Activated CD8-positive, alpha-beta memory T cell treated with anti-CD3 and anti-CD28 coated beads for 4 hours (primary cell): ENCODE measurements at places on chromosomes 16 and 17.

DNA sequence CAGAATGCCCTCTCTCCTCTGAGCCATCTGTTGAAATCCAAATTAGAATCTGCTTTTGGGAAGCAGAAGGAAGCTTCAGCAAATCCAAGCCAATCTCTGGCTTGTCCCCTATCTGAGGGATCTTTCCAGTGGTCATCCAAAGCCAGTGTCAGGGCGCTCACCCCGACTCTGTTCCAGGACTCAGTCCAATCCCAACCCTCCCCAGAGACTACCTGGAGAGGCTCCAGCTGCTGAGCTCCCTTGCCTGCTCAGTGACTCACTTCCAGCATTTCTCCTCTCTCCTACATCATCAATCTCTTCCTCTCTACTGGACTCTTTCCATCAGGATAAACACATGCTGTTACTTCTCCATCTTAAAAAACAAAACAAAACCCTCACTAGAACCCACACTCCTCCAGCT, 2.4 kb downstream of the MATCAP1 start:
- DNase-seq: no peak

GRCh38 chr16:63653044-63653839, 1468.6 kb downstream of the CDH11 start:
- no peak for DNase-seq

DNA sequence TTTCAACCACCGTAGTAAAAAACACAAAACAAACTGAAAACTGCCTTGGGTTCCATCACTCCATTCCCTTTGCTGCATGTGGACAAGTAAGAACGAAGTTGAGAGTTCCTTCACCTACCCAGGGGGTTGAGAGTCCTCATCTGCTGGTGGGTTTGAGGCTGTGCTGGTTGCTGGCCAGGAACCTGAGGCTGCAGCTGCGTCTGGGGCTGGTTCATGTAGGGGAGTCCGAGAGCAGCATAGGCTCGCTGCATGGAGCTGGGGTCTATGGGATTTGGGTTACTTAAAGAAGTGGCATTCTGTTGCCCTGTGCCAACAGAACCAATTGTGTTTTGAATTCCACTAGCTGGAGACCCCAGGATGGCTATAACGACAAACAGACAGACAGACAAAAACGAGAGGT, 65.2 kb upstream of the TRAP1 start:
- DNase-seq: no peak

GRCh38 chr17:6994666-6995256, 1.1 kb upstream of the ALOX12 start:
- DNase-seq: no peak

- no peak for DNase-seq
Measured at GRCh38 chr17:7523033-7523432, 25.8 kb upstream of the TNFSF12 start.
